ENCODE measurements at places on chromosomes 1 and 21.

GRCh38 chr1:1960480-1961196 lies 41.6 kb upstream of the TMEM52 start:
- DNase-seq, result no peak

- no peak for DNase-seq
Observed at GRCh38 chr1:226475142-226475511, 67.2 kb upstream of the PARP1 start.

DNA sequence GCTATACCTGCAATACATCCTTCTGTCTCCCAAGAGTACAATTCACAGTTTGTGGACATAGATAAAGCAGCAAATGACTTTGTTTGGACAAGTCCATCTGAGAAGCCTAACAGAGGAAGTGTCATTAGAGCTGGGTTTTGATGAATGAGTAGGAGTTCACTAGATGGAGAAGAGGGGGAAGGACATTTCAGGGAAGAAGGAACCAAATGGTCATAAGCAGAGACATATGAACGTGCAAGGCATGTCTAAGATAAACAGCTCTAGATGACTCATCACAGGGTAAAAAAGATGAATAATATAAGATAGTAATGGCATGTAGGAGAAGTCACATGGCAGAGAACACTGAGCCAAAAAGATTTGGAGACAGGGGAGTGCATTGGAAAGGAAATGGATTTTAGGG lies 54.5 kb downstream of the HMGB4 start:
- no peak for DNase-seq

GRCh38 chr1:185739967-185740366 lies 5.8 kb downstream of the HMCN1 start:
- no peak for DNase-seq

GRCh38 chr1:70220517-70221237 lies 503 bp upstream of the SRSF11 start:
- no peak for DNase-seq
